ENCODE measurements at places on chromosomes 6 and 20.

DNA sequence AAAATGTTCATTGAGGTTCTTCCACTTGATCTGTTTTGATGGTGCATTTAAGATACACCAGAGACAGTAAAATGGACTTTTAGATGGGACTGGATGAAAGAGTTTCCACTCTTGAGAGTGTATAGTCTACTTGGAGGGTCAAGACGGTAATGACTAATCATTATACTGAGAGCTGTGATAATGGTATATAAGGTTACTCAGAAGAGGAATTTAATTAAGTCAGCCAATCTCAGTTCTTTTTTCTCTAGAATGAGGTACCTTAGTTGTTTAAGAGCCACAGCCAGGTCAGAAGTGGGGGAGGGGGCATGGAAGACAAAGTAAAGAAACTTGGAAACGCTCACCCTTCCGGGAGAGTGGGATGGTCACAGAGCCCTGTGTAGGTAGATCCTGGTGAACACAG, 123.9 kb downstream of the MAP3K4 start:
- DNase-seq: no peak

GRCh38 chr20:1338801-1339200, 9.9 kb upstream of the SDCBP2 start:
- DNase-seq: no peak

DNA sequence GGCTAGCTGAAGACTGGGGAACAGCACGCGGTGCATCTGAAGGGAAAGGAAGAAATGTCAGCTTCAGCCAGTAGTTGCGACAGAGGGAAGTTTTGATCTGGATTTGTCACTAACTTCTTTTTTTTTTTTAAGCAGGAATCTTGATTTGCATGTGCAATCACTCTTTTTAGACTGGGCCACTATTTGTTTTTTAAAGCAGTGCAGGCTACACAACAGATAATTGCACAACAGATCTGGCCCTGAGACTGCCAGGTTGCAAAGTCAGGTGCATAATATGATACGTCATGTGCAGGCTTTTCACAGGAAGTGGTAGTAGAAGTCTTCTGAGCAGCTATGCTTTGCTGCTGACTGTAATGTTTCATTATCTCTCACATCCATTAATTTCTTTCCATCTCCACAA, 13.5 kb downstream of the PFDN4 start:
- DNase-seq: no peak

GRCh38 chr6:24568683-24569082, 73.9 kb downstream of the ALDH5A1 start:
- DNase-seq: no peak

- DNase-seq: no peak
Measured at GRCh38 chr6:17086469-17086868, 15.4 kb upstream of the STMND1 start.

Measured in NCI-H345 (cell line).